ENCODE measurements at places on chromosomes 13 and 19. TPM values are rescaled to one million over a fixed set of nuclear protein-coding genes. Genes with fewer than 3 reads are reported as not detected.

Gene ATXN8OS
- not detected for total RNA-seq

Gene NKPD1
- total RNA-seq = 0.52 TPM

Gene RFPL4AL1
- total RNA-seq = not detected

Gene FBN3
- total RNA-seq = not detected

Gene ZNF296
- total RNA-seq = not detected

Gene PLIN4
- 0.43 TPM for total RNA-seq

Gene CYP4F2
- not detected for total RNA-seq

Gene SCAF1
- 9.0 TPM for total RNA-seq

Gene CDK8
- 16.1 TPM for total RNA-seq

Gene FFAR1
- total RNA-seq = not detected

Gene ZNF576
- 8.2 TPM for total RNA-seq

Gene RPL18A
- total RNA-seq = 890 TPM

Gene PALM
- 68.7 TPM for total RNA-seq

Gene MAMSTR
- 0.60 TPM for total RNA-seq

Gene ERICH6B
- total RNA-seq = not detected

Gene HTR2A
- total RNA-seq = 0.17 TPM

Gene NUP62
- total RNA-seq = 13.7 TPM

Gene EBI3
- 0.16 TPM for total RNA-seq

Gene LSR
- total RNA-seq = 0.47 TPM

Gene TMEM150B
- not detected for total RNA-seq

Gene VAV1
- not detected for total RNA-seq

Gene PHLDB3
- total RNA-seq = 18.4 TPM

Gene FCER2
- total RNA-seq = not detected

Gene PIBF1
- 22.7 TPM for total RNA-seq

Gene COX6B2
- total RNA-seq = 0.16 TPM

Gene TMIGD2
- total RNA-seq = not detected

Gene LONP1
- total RNA-seq = 105 TPM

Gene ZNF580
- 4.4 TPM for total RNA-seq

Gene LSM14A
- 124 TPM for total RNA-seq

Gene ZNF160
- 22.7 TPM for total RNA-seq

Gene ZNF586
- 17.8 TPM for total RNA-seq

Gene ZNF844
- 6.8 TPM for total RNA-seq

Gene ZNF541
- not detected for total RNA-seq

Gene ZNF85
- 4.3 TPM for total RNA-seq

Gene COL5A3
- 1.7 TPM for total RNA-seq

Gene UNC13A
- 0.32 TPM for total RNA-seq

Gene ENOX1
- 1.3 TPM for total RNA-seq

Data from bronchial smooth muscle cell (primary cell).